ENCODE measurements at places on chromosomes 4 and X.

- DNase-seq: no peak
Observed at GRCh38 chr4:52071791-52072546, 20.9 kb downstream of the SPATA18 start.

- peak; percentile 18 for DNase-seq
Observed at GRCh38 chr4:37812713-37813112, 13.8 kb upstream of the PGM2 start.

DNA sequence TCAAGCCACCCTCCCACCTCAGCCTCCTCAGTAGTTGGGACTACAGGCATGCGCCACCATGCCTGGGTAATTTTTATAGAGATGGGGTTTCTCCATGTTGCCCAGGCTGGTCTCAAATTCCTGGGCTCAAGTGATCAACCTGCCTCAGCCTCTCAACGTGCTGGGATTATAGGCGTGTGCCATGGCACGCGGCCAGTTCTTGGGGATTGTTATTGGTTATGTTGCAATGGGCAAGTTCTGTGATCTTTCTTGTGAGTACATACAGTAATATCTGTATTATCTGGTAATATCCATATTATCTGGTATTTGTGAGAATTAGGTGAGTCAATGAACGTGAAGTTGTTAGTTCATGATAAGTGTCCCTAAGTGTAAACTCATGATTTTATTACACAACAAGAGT, 90.3 kb upstream of the TBL1X start:
- no peak for DNase-seq

DNA sequence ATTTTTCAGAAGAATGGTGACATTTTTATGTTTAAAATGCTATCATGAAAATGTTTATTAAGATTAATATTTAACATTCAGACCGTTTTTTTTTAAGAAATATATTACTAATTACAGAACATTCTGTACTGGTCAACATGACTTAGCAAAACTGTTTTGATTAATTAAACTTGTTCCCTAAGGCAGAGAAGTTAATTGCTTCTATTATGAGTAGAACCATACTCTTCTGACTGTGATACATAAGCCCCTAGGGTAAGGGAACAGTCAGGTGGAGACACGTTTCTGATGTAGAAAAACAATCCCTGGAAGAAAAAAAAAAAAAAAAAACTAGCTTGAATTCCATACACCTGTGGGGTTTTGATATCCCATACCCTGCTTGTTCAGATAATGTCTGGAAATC, 97.4 kb downstream of the GPM6A start:
- peak; percentile 16 for DNase-seq
